ENCODE measurements at places on chromosomes 11 and 22.

DNA sequence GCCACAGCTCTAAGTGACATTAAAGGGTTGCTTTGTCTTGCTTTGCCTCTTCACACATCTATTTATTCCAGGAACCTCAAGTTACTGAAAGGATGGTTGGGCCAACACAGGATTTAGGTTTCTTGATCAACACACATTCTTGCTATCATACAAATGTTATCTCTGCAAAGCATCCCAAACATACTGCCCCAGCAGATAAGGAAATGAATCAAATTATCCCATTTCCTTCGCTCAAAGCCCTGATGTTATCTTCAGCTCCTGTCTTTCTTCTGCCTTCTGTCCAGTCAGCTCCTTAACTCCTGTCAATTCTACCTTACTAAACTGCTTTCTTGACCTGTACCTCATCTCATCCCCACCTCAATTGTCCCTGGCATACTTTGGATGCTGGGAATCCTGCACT, 355.9 kb upstream of the TENM4 start:
- no peak for DNase-seq

DNA sequence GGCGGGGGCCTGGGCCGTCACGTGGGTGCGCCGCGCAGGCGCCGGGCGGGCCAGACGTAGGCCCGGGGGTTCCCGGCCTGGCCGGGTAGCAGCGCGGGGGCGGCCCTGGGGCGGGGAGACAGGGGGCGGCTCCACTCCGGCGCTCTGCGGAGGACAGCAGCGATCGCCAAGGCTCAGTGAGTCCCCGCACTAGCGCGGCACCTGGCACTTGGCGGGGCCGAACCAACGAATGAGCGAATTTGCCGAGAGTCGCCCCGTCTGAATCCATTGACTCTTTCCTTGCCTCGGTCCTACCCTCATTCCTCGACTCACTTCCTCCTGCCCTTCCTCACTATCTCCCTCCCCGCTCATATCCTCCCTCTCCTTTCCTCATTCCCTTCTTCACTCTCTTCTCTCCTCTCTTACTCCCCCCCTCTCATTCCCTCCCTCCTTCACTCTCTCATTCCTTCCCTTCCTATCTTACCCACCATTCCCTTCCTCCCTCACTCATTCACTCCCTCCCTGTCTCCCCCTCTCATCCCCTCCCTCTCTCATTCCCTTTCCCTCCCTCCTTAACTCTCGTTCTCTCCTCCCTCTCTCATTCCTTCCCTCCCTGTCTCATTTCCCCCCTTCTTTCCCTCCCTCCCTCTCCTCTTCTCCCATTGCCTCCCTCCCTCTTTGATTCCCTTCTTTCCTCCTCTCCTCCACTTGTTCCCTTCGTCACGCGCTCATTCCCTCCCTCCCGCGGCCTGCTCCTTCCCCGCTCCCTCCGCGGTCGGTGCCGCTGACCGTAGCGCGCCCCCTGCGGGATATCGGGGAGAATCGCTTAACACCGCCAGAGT, 476 bp upstream of the KLHL22 start:
- peak; percentile 91 for DNase-seq

DNA sequence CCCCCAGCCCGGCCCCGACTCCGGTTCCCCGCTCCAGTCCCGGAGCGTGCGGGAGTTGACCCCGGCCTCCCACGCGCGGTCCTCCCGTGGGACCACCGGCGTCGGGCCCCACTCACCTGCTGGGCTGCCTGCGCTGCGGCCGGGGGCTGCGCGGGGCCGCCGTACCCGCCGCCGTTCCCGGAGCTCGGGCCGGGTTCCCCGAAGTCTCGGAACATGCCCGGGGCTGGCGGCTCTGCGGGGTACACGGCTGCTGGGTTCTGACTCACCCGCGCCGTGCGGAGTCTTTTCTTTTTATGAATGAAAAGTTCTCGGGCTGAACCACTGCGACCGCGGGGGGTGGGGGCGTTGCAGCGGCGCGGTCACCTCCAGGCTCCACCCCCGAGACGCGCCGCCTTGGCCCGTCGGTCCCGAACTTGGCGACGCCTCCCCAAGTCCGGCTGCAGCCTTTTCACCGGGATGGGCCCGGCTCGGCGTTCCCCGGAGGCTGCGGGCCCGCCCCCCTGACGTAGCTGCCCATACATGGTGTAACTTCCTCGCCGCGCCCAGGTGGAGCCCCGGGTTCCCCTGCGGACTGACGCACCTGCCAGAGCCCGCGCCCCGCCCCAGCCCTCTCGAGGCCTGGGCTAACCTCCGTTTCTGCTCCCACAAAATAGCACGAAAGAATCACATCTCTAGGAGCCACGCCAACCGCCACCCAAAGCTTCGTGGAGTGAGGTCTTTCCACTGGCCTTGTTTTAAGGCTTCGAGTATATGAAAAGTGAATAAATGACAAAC, at the start of gene FOSL1:
Gene FOSL1, minus strand, starts transcription at position 264 of the 774 bp plus-strand sequence. Its CDS starts 49 bp downstream, at position 215.
- peak; percentile 90 for DNase-seq

- no peak for DNase-seq
These were observed 18.2 kb upstream of the WDR74 start for GRCh38 chr11:62857541-62857982.

DNA sequence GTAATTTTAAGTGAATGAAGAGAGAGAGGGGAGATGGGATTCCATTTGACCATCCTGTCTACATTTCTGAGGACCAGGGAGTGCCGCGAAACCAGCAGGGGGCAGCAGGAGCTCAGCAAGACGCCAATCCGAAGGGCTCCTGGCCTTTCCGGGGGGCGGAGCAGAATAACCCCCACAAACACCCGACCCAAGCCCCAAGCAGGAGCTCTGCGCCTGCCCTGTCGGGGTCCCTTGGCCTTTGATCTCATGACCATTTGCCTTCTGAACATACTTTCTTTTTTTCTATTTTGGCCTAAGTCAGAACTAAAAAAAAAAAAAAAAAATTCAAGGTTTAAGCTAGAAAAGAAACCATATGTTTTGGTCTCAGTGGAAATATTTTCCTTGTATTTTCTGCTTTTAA, 21.9 kb upstream of the SCN2B start:
- DNase-seq: peak; percentile 55

DNA sequence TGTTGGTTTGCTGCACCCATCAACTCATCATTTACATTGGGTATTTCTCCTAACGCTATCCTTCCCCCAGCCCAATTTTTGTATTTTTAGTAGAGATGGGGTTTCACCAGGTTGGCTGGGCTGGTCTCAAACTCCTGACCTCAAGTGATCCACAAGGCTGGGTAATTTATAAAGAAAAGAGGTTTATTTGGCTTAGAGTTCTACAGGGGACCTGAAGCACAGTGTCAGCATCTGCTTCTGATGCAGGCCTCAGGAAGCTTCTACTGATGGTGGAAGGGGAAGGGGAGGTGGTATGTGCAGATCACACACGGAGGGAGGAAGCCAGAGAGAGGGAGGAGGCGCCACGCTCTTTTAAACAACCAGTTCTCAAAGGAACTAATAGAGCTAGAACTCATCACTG, 25.8 kb downstream of the TANGO2 start:
- no peak for DNase-seq

DNA sequence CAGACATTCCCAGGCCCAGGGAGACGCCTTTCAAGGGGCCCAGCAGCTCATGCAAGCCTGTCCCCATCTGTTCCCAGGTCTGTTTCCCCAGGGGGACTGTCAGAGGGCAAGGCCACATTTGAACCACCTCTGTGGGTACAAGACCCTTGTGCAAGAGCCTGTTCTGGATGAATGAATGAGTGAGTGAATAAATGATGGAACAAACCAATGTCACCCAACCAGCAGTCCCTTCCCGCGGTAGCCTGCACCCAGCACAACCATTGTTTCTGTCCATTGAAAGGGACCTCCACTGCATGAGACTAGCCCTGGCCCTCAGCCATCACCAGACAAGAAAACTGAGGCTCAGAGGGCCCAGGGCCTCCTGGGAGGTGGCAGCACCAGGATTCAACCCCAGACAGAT, 69.7 kb upstream of the TCF20 start:
- no peak for DNase-seq

DNA sequence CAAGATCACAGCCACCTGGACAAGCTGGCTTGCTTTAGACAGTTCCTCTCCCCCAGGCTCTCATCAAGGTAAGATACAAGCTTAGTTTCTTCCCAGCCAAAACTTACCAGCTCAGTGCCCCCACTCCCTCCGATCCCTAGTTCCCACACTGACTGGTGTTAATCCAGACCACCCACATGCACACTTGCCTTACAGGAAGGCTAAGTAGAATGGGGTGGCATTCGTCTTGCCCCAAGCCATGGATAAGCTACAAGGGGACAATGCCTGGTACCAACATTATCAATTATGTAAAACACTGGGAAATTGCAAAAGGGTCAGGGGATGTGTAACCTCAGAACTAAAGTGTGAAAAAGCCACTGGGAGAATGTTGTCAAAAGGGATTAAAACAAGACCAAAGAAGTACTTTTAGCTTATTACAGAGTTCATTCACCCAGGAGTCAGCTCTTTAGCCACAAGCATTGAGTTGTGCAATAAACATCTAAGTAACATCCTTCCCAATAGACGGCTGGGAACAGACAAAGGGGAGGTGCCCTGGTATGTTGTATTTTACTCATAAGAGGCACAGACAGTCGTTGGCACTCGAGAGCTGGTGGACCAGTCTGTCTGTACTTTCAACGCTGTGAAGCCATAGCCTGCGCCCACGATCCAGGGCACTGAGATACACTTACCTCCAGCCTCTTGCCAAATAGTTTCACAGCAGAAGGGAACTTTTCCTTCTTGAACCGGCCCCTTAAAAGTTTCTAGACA, 1.1 kb downstream of the DHCR7 start:
- no peak for DNase-seq

DNA sequence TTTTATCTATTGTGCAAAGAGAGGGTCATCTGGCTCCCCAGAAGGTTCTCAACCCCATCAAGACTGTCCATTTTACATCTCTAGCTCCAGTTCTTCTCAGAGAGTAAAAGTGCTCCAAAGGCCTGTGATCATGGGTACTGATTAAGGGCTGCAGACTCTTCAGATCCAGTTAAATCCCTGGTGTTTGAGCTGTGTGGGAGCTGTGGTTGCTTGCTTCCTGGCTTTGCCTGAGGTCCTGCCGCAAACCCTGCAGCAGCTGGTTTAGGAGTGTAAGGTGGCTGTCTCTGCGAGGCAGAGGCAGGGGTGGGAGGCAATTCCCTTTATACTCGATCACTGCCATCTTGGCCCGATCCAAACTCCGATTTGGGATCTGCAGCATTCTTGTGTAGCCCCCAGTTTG, 1.2 kb downstream of the MRPL17 start:
- DNase-seq: no peak
